ENCODE measurements at places on chromosomes 12 and 14.

DNA sequence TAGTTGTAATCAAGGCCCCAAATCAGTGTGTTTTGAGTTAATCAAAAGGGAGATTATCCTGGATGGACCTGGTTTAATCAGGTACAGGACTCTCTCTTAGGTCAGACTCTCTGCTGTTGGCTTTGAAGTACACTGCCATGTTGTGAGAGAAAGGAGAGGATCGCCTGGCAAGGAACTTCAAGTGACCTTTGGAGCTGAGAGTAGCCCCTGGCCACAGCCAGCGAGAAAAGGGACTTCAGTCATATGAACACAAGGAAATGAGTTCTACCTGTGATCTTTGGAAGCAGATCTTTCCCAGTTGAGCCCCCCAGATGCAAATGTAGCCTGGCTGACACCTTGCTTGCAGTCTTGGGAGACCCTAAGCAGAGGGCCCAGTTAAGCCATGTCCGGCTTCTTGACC, 68.3 kb upstream of the CPM start:
- no peak for DNase-seq

- no peak for DNase-seq
Measured at GRCh38 chr12:100403446-100403845, 46.6 kb downstream of the SLC17A8 start.

DNA sequence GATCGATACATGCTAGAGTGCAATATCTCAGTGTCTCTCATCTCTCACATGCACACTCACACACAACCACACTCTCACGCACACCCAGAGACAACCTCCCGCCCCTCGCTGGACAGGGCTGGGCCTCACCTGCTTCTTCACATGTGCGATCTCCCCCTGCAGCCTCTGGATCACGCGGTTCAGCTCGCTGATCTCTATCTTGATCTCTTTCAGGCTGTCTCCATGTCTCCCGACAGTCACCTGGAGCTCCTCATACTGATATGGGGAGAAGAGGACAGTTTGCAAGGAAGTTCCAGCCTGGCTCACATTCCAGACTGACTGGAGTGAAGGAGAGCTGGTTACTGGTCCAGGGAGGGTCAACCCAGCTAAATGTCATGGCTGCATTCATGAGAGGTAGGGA, 4.4 kb downstream of the KRT2 start:
- DNase-seq = no peak

- DNase-seq = no peak
Measured at GRCh38 chr14:98802044-98802443, 470.0 kb downstream of the BCL11B start.

DNA sequence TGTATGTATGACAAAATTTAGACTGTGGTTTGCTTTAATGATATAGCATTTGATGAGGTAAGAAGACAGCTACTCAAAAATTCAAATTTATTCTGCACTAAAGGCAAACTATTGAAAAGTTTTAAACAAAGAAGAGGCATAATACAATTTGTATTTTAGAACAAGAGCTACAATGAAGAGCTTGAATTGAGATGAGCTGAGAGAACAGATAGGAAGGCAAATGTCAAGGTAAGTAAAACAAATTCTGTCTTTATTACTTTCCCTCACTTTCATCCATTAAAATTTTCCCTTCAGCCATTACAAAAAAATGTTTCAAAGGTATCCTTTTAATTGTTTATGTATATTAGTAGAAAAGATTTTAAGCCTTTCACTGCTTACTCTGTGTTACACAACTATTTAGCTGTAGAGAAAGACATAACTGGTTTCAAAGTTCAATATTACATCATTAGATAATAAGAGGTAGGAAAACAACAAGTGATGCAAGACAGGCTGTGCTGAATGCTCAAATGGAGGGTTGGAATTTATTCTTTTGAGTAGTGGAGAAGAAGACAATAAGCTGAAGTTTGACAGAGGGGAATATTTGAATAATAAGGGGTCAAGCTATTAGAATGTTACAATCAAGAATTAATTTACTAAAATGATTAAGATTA, 1334.1 kb downstream of the FSCB start:
- DNase-seq = no peak

DNA sequence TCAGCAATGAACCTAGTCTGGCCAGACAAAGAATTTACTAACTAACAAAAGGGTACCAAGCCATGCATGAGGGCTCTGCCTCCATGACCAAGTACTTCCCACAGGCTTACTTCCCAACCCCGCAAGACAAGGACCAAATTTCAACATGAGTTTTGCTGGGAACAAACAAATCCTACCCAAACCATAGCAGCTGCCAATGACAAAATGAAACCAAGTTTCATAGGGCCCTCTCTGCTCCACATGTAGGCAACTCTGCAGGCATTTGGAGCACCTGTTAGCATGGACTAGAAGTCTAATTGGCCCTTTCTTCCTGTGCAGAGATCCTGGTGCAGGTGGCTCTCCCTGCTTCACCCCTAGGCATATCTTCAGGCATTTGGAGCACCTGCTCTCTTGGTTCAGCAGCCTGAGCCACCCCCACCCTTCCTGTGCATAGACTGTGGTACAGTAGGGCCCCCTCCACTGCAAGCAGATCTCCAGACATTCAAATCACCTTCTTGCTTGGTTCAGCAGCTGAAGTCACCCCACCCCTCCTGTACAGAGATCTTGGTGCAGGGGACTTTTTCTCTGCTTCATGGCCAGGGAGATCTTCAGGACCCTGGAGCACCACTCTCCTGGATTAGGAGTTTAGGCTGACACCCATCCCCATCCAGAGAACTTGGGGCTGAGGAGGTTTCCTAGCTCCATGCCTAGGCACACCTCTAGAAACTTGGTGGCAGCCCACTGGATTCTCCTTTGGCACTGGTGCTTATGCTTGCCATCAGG, 308.7 kb downstream of the RPAP3 start:
- no peak for DNase-seq

All from fibroblast of skin of scalp (primary cell).